ENCODE measurements at places on chromosomes 5 and 9.

GRCh38 chr9:33129886-33130881, 37.0 kb downstream of the B4GALT1 start:
- DNase-seq: no peak

GRCh38 chr5:168752012-168752411, 172.8 kb upstream of the PANK3 start:
- no peak for DNase-seq

GRCh38 chr9:3457175-3457574, 68.6 kb downstream of the RFX3 start:
- no peak for DNase-seq

DNA sequence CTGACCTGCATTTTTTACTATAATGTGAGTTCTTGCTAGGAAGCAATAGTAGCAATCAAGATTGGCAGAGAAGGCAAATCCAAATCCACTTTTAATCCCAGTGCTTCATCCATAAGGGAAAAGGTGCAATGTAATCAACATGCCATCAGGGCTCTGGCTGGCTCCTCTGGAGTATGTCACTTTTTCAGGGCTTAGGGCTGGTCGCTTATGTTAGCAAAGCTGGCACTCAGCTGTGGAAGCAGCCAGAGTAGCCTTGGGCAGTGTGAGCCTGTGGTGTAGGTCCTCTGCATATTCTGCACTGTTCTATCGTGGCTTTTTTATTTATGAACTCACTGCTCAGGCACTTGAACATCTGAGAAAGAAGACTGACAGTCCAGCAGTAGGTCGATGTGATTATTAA, 16.1 kb downstream of the ACTBL2 start:
- DNase-seq: no peak

- peak; percentile 84 for DNase-seq
These were observed 14.9 kb upstream of the FGFR4 start for GRCh38 chr5:177071666-177072385.

- peak; percentile 68 for DNase-seq
These were observed 28.7 kb downstream of the NEK6 start for GRCh38 chr9:124286292-124286931.

- no peak for DNase-seq
These were observed 20.1 kb upstream of the KIF4B start for GRCh38 chr5:154993461-154993860.

- no peak for DNase-seq
These were observed 240.5 kb upstream of the IRX1 start for GRCh38 chr5:3355126-3355525.

GRCh38 chr5:176915906-176916305, 16.8 kb upstream of the HK3 start:
- no peak for DNase-seq

DNA sequence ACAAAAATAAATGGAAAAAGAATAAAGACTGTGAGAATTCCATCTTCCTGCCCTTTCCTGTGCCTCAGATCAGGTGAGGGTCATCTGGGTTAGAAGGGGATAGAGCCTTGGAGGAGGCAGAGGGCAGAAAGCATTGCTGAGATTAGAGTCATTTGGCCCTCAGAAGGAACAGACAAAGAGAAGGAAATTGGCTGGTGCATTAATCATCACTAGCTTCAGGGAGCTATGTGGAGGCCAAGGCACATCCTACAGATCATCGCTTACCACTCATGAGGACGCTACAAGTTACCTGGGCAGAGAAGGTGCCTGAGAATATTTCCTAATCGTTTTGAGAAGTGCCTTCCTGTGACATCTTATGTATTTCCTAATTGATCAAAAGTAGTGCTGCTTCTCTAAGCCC, 74.5 kb downstream of the C7 start:
- DNase-seq: no peak

DNA sequence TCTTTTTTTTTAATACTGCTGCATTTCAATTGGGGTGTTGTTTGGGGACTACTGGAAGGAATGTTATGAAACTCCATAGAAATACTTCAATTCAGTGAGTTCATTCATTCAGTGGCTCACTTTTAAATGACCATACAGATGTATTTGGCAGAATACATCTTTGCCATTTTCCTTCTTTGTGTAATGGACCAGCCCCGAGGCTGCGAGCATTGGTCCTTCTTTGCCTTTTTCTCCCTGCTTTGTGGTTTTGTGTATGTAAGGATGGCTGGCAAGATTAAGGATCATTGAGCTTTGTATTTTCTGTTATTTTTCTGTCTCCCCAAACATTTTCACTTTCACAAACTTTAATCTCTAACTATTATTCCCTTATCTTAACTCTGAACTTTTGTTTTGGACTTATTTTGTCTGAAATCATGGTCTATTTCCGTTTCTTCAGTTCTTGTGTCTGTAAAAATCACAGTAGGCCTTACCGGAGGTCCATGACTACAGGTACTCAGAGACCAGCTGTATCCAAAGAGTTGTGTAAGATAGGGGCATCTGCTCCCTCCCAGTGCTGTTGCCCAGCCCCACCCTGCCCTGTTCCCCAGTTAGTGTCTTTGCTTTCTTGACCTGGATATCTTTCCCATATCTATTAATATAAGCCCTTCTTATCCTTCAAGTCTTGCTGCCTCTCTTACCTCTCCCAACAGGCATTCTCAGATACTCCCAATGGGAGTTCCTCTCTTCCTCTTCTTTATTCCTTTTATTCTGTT, 154.3 kb upstream of the DMRT1 start:
- DNase-seq: no peak

DNA sequence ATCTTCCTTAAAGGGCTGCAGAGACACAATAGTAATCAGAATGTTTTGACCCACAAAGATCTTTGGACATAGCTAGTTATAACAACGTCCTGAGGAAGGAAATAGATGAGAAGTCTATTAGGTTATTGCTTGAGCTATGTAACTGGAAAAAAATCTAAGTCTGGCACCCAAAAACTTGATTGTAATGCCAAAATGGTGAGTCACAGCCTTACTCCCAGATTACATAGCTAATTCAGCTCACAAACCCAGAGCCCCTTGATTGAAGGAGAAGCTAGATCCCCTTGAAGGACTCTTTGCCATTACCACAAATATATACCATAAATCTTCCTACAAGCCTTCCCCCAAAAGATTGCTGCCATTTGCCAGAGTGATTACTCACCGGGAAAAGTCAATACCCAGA, 341.8 kb upstream of the KIF2A start:
- DNase-seq: no peak

- no peak for DNase-seq
These were observed 32.0 kb downstream of the SEMA6A start for GRCh38 chr5:116542619-116543018.

DNA sequence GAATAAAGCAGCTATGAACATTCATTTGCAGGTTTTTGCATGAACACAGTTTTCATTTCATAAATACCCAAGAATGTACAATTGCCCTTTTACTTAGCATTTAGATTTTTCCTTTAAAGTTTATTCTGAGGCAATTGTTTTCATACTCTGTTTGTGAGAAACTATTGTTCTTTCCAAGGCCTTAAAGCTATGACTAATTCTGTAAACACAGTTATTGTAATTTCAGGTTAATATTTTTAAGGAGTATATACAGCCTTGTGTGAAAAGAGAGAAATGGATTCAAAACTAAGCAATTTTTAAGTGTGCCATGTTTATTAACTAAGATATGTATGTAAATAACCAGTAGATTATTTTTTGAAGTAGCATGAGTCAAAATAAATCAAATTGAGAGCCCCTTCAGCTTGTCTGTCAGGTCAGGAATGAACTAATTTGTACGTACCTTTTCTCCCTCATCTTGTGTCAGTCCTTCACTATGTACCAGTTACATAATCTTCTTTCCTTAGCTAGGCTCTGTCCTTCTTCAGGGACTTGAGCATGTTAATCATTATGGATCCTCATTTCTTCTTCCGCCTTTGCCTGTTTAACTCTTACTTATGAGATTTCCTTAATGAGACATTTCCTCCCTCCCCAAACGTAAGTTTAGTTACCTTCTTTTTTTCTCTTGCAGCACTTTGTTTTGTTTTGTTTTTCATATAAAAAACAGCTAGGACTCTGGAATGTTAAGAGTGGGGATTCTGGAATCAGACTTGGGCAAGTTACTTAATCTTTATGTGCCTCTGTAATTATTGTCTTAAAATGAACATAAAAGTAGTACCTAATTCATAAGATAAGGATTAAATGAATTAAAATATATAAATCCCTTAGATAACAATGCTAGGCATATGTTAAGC, 63.6 kb downstream of the NIPBL start:
- DNase-seq: no peak

- no peak for DNase-seq
These were observed 1.4 kb downstream of the FLT4 start for GRCh38 chr5:180647941-180648500.

DNA sequence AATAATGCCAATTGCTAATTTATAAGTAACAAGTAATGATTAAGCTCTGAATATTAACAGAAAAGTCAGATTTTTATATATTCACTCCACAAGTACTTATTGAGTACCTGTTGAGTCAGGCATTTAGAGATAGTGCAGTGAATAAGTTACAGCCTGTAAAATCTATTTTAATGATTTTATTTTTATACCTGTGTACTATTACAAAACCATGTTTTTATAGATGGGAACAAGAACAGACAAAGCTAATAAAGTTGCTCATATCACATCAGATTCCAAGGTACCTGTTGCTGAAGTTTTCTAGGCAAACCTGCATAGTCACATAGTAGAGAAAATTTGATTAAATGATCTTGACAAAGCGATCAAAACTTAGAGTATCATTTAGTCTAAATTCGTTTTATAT, 623.7 kb downstream of the EFNA5 start:
- no peak for DNase-seq

DNA sequence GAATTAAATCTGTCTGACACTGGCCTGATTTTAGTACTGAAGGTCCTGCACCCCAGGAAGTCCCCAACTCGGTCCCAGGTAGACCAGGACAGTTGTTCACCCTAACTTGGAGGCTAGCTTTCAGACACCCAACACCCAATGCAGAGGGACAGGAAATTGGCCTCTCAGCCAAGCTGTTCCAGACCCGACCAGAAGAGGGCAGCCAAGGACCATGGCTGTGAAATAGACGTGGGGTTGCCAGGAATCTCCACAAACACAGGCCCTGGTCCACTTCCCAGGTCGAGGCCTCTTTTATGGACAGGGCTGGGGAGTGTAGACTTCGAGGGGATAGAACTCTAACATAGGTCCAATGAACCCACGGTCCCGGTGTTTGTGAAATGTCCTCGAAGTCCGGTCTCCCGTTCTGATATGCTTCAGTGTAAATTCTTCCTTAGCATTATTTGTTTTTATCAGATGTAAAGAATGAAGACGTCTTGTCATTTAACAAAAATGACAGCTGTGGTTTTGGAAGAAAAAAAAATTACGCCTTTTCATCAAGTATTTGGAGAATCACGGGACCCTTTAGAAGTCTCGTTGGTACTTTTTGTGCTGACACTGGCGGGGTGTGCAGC, 260.3 kb upstream of the ADAMTS16 start:
- DNase-seq: peak; percentile 66

GRCh38 chr5:97019435-97020117, 83.7 kb downstream of the LNPEP start:
- DNase-seq: no peak
